ENCODE measurements at places on chromosomes 12 and 14.

DNA sequence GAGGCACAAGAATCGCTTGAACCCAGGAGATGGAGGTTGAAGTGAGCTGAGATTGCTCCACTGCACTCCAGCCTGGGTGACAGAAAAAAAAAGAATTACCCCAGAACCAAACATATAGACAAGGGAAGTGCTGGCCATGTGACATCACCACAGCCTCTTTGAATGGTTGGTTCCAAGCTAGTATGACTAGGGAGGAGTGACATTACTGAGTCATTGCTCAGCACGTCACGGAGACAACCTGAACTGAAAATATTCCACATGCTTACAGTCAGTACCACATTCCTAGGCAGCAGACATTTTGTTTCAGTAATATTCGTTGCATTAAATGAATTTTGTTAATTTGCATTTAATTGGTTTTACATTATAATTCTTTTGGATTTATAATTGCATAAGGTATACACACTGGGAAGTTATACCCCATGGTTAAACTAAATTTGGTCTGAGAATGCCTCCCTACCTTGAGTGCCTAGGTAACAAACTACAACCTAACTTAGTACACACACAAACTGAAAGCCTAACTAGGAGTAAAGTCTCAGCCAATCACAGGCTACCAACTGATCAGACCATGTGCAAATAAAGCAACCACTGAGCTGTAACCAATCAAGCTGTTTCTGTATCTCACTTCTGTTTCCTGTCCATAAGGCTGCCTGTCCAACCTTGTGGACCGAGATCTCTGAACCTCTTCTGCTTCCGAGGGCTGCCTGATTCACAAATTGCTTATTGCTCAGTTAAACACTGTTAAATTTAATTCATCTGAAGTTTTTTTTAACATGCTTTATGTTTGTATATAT is 164.4 kb downstream of the CAND1 start:
- DNase-seq, result peak; percentile 57

GRCh38 chr14:100102156-100102785 is 37.0 kb downstream of the EVL start:
- DNase-seq, result no peak

GRCh38 chr12:96473394-96474093 is 15.8 kb upstream of the CFAP54 start:
- no peak for DNase-seq

- no peak for DNase-seq
Measured at GRCh38 chr14:59265808-59266207, 77.3 kb downstream of the DAAM1 start.

GRCh38 chr12:88185988-88186387 is 43.9 kb downstream of the TMTC3 start:
- peak; percentile 67 for DNase-seq

DNA sequence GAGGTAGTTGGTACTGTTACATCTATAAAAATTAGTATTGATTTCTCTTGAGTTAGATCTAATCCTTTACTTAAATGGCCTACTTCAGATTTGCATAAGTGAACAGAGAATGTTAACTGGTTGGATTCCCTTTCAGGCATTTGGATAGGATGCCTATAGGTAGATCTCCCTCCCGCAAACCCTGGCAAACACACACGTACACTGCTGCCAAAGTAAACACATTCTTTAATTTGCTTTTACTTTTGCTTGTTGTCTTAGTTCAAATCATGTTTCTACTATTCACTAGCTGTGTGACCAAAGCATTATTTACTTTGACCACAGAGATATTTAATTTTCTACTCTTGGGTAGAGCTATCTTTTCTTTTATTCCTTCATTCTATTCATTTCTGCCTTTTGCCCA is 936.1 kb upstream of the FBXO33 start:
- DNase-seq, result no peak

All from fibroblast of skin of right quadriceps (primary cell).